ENCODE measurements at places on chromosomes 1 and 21.

GRCh38 chr1:19123837-19124236 is 86.2 kb downstream of the UBR4 start:
- DNase-seq, result no peak

DNA sequence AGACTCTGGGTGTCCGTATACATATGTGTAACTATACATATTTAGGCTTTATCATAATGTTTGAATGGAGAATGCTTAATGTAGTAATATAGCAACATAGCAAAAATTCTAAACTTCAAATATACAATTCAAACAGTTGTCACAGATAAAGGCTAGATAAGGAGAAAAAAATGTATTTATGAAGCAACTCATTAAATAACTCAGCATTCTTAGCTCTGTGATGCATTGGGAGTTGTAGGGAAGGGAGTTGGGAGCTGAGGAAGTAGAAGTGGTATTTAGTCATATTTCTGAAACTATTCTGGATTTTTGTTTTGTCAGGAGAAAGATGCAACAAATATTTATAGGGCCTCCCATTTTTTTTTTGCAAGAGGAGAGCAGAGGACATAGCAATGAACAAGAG is 197.8 kb downstream of the PBX1 start:
- no peak for DNase-seq

DNA sequence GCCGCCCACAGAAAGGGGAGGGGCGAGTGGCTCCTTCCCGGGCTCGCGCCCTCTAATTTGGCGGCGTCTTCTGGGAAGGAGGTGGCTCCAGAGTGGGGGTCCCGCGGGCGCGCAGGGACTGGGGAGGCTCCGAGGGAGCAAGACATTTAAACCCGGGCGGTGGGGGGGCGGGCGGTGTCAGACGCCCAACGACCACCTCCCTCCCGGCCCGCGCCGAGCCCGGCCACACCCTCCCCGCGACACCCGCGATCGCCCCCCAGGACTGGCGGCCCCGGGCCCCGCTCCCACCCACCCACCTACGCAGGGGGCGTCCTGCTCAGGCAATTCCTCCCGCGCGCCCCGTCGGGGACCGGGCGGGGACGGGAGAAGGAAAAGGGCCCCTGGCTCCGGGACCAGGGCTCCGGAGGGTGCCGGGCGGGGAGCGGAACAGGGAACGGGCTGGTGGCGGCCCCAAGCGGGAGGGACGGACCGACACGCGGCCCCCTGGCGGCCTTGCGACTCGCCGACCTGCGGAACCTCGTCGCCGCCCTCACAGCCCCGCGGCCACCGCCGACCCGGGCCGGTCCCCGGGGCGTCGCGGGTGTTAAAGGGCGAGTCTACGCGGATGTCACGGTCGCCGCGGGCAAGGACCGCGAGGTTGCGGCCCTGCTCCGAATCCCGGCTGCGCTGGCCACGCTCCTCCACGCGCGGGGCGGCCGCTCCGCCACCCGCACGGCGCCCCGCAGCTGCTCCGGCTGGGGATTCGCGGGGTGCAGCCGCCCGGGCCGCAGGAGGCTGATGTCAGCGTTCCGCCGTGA is 94.0 kb upstream of the FMN2 start:
- no peak for DNase-seq

- no peak for DNase-seq
These were observed at the start of gene SERINC2 for GRCh38 chr1:31412732-31413404. SERINC2 (plus strand) TSS chr1:31413213; CDS start chr1:31413266, 53 bp downstream.

GRCh38 chr1:174535207-174535606 is 87.4 kb downstream of the GPR52 start:
- peak; percentile 9 for DNase-seq

DNA sequence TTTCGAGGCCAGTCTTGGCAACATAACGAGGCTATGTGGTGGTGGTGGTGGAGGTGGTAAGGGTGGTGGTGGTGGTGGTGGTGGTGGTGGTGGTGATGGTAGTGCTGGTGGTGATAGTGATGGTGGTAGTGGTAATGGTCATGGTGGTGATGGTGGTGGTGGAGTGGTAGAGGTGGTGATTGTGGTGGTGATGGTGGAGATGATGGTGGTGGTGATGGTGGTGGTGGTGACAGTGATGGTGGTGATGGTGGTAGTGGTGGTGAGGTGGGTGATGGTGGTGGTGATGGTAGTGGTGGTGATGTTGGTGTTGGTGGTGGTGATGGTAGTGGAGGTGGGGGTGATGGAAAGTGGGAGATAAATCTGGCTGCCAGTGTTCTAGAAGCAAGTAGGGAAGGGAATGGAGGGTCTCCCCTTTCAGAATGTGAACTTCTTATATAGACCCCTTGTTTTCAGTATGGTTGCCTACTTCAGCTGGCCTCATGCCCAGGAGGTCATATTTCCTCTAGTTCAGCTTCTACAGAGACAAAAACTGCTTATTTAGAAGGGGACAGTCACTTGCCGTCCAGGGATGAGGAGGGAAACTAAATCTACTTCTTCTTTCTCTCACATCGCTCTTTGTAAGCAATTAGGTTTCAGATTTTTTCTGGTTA is 27.5 kb downstream of the SH3BGR start:
- DNase-seq, result no peak

- DNase-seq, result no peak
These were observed 7.2 kb downstream of the FAAH start for GRCh38 chr1:46401154-46401913.

- DNase-seq, result no peak
These were observed 99.7 kb downstream of the JAK1 start for GRCh38 chr1:64866689-64867088.

GRCh38 chr1:28264897-28265296 is 5.6 kb downstream of the SESN2 start:
- DNase-seq, result no peak

DNA sequence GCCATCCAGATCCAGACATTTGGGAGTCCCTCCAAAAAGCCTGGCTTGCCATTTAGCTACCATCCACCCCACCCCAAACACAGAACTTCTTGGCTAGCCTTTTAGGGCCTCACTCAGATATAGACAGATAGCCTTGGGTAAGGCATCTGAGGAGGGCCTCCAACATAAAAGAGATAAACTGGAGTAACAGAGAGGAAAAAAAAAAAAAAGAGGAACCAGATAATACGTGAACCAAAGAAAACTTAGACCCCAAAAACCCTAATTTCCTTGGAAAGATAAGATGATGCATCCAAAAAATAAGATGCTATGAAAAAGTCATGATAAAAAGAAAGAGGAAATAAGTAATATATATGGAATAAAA is 19.8 kb upstream of the LSS start:
- DNase-seq, result no peak

GRCh38 chr1:117339866-117340700 is 27.2 kb upstream of the MAN1A2 start:
- DNase-seq, result no peak

DNA sequence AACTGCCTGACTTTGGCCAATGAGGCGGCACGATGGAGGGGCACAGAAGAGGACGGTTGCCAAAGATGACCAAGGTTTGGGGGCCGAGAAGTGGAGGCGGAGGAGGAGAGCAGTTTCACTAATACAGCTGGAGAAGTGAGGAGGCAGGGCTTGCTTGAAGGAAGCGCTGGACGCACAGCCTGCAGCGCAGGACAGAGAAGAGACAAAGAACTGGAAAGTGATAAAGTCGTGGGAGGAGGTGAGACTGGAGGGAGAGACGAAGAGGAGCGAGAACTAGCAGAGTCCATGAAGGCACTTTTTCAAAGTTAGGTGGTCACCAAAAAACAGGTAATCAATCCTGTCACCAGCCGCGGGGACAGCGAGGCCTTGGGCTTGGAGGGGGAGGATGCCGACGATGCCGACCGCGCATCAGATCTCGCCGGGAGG is 771 bp downstream of the PACC1 start:
- DNase-seq, result peak; percentile 23

DNA sequence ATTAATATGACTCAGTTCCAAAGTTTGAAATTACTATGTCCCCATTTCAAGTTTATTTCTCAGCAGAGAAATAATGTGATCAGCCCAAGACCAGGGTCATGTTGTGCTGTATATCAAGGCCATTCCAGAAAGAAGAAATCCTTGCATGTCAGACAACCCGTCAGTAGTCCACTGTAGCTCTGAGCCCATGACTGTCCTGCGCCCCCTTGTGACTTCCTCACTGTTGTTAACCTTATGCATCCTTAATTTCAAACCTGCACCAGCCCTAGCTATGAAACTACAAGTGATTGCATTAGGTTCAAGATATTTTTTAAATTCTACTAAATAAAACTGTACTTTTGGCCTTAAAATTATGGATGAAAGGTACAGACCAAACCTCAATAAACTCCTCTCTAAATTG is 133.0 kb downstream of the LRRC7 start:
- peak; percentile 8 for DNase-seq

DNA sequence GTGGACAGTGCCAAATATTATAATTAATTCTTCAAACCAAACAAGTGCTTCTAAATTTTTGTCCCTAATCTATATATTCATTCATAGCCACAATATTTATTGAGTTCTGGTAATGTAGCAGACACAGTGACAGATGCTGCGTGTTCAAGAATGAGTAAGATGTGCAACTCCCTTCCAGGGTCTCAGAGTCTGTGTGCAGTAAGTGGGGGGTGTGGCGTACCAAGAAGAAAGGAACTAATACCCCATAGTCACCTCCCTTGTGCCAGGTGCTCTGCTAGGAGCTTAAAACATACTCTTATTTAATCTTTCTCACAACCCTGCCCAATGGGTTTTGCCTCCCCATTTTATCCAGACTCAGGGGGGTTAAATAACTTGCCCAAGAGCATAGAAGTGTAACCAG is 358.7 kb downstream of the BARHL2 start:
- no peak for DNase-seq

GRCh38 chr1:14435368-14436023 is 163.0 kb upstream of the KAZN start:
- no peak for DNase-seq

DNA sequence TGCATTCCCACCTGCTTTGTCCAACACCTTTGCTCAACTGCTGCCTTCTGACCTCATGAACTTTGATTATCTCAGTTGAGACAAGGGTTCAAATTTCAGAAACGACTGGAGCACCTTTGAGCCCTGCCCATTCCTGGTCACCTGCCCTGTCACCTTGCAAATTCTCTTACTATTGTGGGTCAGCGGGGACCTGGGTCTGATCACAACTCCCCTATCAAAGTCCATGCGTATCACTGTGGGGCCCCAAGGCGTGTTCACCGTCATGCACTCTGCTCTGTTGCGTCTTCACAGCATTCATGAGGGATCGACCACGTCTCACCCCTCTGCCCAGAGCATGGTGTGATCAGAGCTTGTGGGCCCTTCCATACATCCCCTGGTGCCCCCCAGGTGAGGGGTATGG is 12.9 kb downstream of the PTPRF start:
- no peak for DNase-seq

DNA sequence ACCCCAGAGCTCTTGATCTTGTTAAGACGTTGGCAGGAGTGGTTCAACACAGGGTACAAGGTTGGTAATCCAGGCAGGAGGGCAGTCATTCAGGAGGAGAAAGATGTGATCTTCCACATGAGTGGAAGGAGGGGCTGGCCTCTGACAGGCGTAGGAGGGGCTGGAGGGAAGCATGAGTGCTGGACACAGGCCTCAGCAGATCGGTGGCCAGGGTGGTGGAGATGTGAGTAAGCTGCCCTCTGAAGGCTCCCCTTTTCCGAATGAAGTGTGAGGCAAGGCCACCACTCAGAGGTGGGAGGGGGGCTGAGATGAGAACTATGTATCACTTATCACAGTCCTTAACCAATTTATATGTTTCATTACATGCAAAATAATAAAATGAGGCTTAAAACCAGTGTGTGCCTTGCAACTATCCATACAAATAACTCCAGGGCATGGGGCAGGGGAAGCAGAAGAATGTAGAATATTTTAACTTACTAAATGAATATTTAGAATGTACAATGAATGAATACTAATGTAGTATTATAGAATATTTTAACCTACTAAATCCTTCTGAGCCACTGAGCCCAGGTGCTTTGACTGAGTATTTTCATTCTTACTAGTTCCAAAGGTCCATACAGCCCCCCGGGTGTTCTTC is 103.5 kb upstream of the TLR5 start:
- DNase-seq, result no peak

GRCh38 chr1:73556270-73556669 is 641.7 kb downstream of the LRRIQ3 start:
- DNase-seq, result no peak

DNA sequence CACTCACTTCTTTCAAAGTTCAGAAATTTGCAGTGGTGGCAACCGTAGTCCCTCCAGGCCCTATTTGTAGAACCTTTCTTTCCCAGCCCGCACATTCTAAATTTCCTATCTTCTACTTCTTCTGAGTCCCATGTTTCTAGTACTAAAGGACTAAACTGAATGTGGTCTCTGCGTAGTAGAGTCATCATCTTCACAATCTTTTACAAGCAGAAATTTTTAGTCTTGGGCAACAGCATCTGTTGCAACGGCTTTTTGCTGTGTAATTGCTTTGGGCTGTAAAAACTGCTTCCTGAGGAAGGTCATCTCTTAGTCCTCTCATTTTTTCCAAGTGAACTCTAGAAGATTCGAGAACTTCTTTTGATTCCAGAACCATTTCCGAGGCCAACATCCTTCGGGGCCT is 23.9 kb downstream of the VAV3 start:
- no peak for DNase-seq

DNA sequence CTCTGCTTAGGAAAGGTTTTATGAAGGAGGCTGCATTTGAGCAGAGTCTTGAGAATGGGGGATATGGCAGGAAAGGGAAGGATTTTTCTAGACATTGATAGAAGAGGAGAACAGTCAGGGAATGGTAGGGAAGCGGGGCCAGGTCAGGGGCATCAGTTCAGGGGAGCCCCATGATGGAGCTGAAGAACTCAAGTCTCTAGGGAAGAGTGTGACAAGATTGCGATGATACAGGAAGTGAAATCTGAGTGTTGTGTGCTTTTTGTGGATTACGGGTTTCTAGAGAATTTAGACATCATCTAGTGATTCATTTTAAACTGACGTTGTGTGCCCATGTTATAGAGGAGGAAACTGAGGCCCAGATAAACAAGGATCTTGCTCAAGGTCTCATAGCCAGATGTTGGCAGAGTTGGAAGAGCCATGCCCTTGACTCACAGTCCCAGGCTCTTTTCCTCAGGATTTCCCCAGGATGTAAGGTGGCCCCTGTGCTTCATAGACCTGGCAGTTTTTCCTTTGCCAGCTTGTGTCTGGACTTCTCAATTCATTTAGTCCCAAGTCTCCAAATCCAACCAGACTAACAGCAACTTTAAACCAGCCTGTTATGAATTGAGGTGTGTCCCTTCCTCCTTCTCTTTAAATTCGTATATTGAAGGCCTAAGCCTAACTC is 130.3 kb downstream of the ROR1 start:
- DNase-seq, result no peak

DNA sequence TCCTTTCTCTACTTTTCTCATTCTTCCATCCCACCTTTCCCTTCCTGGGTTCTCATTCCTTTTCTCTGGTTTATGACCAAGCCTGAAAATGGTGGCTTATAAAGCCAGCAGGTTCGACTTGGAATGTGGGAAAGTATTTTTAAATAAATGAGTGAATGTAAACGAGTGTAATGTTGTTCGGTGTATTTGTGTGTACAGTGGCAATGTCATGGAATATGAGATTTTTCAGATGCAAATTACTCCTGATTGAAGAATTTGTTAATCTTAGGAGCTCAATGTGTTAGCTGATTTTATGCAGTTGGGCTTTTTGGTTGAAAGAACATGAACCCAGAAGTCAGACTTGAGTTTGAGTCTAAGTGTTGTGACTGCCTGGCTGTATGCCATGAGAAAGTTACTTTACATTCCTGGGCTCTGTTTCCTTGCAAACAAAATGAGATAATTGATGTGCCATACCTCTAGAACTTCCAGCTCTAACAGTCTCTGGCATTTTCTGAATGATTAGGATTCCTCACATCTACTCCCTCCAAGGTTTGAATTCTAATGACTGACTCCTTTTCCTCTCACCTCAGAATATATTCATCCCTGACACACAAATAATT is 6.6 kb downstream of the SGIP1 start:
- peak; percentile 43 for DNase-seq

All from astrocyte of the spinal cord (primary cell).